D721Med (cell line): ENCODE measurements at places on chromosomes 1 and 21.

DNA sequence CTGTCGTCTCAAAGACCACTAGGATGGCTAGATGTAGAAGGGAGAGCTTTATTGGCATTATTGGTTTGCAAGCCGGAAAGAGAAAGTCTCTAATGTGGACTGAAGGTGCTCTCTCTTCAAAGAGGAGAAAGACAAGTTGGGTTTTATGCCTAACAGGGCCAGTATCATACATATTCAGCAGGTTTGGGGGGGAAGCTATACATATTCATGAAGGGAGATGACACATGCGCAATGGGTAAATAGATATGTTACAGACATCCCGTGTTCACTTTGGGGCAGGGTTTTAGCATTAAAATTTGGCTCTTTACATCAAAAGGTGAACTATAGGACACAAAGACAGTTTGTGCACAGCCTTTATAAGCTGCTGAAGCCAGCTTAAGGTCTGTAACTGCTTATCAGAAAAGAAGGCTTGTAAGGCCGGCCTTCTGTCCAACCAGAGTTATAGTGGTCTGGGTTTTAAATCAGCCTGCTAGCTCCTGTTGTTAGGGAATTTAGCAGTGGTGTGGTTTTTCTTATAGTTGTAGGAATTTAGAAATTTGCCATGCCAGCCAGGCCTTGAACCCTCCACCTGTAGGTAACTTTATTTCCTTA lies 46.5 kb upstream of the LRRN2 start:
- DNase-seq, result no peak

- no peak for DNase-seq
These were observed 86.8 kb downstream of the KIF26B start for GRCh38 chr1:245241526-245242130.

- DNase-seq, result no peak
These were observed 46.9 kb upstream of the PRRC2C start for GRCh38 chr1:171438441-171438840.

- no peak for DNase-seq
These were observed 136.7 kb upstream of the ETV3 start for GRCh38 chr1:157274698-157275534.

DNA sequence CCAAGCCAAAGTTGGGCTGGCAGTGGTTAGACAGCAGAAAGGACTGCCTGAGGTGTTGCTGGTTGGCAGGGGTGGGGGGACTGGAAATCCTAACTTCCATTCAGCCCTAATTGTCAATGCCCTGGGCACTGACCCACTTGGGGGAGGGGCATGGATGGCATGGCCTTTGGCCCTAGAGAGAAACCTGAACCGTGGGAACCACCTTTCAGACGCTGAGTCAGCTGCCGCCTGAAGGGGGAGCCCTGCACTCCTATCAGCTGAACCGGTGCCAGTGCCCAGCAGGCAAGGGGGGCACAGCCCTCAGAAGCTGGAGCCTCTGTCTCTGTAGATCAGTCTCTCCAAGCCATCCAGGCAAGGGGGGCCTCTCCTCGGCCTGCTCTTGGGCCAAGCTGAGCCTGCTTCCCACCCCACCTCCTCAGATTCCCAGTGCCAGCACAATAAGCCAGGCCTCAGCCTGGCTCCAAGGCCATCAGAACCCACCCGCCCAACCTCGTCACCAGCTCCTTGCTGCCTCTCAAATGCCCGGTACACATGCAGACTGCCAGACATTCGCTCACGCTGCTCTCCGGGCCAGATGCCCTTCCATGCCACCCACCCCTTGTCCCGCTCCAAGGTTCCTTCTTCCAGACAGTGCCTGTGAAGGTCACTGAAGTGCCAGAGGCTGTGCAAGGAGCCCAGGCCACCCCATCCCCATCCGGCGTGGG lies 11.6 kb downstream of the TINAGL1 start:
- peak; percentile 59 for DNase-seq
